ENCODE measurements at places on chromosomes 1 and 21.

DNA sequence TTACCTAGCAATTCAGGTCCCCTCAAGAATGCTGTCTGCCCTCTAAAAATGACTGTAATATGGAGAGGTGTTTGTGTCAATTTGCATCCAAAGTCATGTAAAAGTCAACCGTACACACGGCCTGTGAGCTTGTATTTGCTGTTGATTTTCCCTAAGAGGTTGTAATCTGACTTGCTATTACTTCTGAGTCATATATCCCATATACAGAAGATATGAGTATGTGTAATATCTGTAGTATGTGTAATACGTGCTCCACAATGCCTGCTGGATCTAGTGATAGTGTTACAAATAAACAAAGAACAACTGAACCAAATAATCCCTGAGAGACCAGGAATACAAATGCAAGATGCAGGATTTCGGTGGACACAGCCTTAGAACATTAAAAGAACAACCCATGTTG is 1.4 kb upstream of the KCNJ6 start:
- no peak for DNase-seq

DNA sequence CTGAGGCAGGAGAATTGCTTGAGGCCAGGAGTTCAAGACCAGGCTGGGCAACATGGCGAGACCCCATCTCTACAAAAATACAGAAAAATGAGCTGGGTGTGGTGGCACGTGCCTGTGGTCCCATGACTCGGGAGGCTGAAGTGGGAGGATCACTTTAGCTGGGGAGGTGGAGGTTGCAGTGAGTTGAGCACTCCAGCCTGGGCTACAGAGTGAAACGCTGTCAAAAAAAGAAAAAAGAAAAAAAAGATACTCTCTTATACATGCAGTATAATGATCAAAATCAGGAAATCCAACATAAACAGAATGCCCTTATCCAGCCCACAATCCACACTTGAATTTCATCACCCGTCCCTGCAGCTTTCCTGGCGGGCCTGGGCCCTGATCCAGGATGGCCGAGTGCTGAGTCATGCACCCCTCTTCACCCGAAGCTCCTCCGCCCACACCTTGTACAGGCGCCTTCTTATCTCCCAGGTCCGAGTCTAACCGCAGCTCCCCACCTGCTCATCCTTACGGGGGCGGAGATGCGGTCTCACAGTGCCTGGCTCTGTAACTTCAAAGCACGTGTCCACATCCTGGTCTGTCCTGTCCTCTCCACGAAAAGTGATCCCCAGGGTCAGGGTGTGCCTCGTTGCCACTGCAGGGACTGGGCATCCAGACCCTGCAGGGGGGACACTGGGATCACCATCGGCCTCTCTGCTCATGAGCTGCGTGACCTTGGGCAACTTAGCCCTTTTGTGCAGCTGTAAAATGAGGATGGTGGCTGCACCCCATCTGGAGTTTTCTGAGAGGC is 120.2 kb upstream of the SLC45A1 start:
- no peak for DNase-seq

DNA sequence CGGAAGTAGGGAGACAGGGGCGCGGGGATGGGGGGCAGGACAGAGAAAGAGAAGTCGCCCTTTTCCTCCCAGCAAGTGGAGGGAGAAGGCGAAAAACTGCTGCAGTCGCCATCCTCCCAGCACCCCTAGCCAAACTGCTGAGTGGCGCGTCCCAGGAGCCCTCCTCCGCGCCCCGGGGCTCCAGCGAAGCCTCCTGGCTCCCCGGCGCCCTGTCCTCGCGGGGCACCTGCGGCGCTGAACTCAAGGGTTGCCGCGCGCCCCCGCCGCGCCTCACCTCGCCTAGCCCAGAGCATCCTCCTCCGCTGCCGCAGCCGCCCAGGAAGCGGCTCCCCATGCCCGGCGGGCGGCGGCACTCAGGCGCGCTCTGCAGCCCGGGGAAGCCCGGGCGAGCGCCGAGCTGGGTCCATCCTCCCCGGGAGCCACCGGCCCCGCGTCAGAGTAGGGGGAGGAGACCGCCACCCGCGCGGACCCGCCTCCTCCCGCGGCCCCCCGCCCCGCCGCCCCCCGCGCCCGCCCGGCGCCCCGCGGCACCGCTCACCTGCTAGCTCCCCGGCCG is at the start of gene DAB1:
Gene DAB1, minus strand, starts transcription at position 405 of the 556 bp plus-strand sequence. CDS start 133,030 bp downstream, outside the sequence.
- DNase-seq, result no peak

DNA sequence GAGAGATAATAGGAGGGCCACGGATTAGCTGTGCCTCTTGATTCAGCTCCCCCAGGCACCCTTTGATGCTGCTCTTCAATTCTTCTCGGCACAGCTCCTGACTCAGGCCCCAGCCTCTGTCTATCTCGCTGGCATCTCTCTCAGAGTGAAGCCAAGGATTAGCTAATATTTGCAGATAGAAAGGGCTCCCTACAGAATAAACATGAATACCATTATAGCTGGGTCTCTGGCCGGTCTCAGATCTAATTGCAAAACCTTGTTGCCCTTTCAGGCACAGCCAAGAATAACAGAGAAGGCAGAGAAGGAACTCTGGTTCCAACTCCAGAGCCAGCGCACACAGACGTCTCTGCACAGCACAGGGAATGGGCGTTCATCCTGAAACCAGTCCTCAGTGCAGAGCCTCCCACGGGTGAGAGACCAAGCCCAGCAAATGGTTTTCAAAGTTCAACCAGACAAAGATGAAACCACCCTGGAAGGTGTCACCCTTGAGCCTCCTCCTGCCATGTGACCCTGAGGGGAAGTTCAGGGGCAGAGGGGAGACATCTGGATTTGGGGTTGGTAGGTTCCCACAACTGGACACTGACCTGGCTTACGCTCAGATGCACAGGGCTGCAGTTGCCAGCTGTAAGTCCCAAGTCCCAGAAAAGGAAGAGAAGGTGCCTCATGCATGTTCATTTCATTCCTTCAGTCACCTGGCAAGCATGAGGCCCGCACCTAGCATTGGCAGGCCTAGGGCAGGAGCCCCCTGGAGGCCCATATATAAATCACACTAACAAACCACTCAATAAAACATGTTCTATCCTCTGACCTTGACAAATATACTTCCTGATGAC is 394.0 kb downstream of the NPHP4 start:
- no peak for DNase-seq

GRCh38 chr1:200238311-200238710 is 171.5 kb downstream of the ZNF281 start:
- no peak for DNase-seq

Measured in activated CD4-positive, alpha-beta T cell treated with anti-CD3 and anti-CD28 coated beads, Interleukin-2, amount 50 U/mL, for 1 hour (primary cell).